ENCODE measurements at places on chromosomes 3 and 15. TPM values are rescaled to one million over a fixed set of nuclear protein-coding genes. Genes with fewer than 3 reads are reported as not detected.

- peak; percentile 23 for DNase-seq
Measured at GRCh38 chr15:75920079-75920478, 16.4 kb downstream of the FBXO22 start.

The THAP10 gene
- 3.6 TPM for total RNA-seq

- DNase-seq: no peak
Measured at GRCh38 chr15:98164571-98164970, 204.1 kb downstream of the ARRDC4 start.

The TAGLN3 gene
- 3.2 TPM for total RNA-seq

GRCh38 chr3:2274526-2274925 is 175.9 kb downstream of the CNTN4 start:
- DNase-seq: no peak

- DNase-seq: peak; percentile 89
Measured at GRCh38 chr15:98807262-98807661, 158.9 kb downstream of the IGF1R start.

DNA sequence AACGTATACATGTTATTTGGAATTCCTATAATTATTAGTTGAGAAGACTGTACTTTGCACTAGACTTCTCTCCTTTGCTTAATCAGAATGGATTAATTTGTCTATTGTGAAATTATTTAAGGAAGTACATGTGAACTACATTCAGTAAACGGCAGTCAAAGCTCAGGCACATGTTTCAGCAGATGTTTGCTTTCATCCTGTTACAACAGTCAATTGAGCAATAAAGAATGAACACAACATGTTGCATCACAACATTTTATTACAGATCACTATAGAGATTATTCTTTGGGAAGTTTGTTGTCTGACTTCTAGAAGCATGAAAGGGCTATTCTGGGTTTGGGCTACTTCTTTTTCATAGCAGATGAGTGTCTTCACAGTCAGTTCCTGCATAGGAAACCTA is 39.2 kb downstream of the RAB27A start:
- peak; percentile 76 for DNase-seq

GRCh38 chr15:85470563-85471271 is 90.3 kb downstream of the AKAP13 start:
- DNase-seq: no peak
